ENCODE measurements at places on chromosomes 2 and 18.

DNA sequence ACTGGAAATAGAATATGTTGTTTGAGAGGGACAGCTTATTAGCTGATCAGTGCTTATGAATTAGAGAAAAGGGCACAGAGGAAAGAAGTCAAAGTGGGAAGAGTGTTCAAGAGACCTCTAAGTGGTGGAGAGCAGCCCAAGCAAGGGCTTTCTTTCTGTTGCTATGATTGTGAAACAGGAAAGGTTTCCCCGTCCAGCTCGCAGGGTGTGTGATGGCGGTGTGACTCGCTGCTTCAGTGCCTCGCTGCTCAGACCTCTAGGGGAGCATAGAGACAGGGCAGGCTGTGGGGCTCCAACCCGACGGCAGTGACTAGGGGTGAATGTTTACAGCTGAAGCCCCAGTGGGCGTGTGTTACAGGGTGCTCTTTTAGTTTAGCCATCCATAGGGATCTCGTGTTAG, 166.5 kb upstream of the COPS8 start:
- DNase-seq: no peak

- no peak for DNase-seq
Measured at GRCh38 chr2:101942851-101943250, 48.9 kb upstream of the IL1R2 start.

DNA sequence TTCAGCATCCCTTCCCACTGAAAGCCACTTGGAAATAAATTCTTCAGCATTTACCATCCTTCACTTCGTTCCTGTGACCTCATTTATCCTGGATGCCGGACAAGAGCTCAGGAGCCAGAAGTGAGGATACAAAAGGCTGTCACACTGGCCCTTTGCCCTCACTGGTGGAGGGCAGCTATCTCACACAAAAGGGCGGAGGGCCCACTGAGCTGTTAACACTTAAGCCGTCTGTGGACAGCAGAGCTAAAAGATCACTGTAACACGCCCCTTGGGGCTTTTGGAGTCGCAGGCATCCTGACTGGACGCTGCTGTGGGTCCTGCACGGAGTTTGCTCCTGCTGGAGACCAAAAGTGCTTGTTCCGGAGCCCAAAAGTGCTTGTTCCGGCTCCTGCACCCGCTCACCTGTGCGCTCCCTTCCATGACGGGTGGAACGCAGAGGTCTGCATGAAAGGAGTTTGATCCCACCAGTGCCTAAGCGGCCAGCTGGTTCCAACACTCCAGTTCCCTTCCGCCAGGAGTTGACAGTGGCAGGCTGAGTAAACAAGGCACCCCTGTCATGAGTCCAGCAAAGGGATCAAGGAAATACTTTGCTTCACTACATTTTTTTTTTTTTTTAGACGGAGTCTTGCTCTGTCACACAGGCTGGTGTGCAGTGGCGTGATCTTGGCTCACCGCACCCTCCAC, 572.0 kb upstream of the LINC00305 start:
- no peak for DNase-seq

DNA sequence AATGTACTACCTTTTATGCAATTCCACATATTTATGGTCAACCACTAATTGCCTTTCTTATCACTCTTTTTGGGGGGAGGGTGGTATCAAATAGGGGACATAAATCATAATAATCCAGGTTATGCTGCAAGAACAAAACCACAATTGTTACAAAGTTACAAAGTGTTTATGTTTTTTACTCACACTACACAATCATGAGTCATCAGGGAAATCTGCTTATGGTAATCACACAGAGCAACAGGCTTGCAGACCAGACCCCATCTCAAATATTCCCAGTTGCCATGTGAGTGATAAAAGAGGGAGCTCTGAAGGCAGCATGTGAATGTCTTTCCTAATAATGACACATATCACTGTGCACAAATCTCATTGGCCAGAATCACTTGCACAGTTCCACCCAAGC, 304.7 kb upstream of the TMEFF2 start:
- no peak for DNase-seq

DNA sequence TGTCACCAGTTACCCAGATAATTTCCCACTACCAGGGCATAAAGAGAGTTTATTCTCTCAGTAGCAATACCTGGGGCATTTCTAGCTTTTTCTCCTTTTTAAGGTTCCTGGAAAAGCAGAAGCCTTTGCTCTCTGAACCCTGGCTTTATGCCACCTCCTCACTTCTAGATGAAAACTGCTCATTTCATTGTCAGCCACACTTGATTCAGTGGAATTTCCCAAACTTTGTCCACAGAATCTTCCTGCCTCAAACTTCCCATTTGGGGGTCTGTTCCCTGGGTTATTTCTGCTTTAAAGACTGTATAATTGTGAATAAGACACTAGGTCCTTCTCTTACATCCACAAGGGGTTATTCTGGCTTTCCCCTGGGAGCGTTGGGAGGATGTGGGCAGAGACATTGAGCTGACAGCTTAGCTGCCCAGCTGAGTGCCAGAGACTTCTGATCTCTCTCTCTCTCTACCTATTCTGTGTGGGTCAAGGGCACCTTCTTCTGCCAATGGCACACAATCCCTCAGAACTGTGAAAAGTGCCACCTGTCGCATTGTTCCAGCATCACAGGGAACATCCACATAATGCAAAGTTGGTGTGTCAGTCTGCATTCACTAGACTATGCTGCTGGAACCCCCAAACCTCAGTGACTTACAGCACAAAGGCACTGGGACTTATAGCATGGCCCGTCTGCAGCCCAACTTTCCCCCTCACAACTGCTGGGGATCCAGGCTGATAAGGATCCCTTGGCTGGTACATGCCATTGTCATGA, 19.9 kb upstream of the NRP2 start:
- DNase-seq: no peak

GRCh38 chr2:126674075-126674744, 18.3 kb downstream of the GYPC start:
- no peak for DNase-seq

- no peak for DNase-seq
Measured at GRCh38 chr2:100632037-100632436, 69.2 kb downstream of the PDCL3 start.

DNA sequence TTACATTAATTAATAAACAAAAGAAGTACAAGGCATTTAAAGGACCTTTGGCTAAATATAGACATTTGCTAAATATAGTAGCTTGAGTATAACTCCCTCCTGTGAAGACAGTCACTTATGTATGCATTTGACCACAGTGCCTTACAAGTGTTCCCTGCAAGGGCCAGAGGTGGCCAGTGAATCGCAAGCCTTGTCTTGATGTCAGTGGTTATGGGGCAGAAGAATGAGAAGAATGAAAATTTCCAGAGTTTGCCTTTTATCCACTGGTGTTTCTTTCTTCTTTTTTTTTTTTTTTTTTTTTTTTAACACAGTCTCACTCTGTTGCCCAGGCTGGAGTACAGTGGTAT, 1.8 kb downstream of the LRRFIP1 start:
- DNase-seq: no peak

DNA sequence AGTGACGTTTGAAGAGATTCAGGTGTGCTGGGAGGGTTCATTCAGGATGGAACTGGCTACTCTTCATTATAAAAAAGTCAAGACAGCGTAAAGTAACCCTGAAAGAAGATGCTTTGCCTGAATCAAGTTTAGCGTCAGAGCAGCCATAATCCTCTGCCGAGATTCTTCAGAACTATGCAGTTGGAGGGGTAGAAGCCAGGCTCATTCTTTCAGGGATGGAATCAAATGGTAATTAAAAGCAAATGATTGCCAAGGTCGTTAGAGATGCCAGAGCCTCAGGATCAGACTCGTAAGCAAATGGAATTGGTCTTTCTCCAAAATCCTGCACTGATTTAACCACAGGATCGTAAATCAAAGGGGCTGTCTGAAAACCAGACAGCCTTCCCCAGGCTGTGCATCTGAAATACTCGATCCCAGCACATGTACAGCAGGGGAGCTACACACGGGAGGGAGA, 21.9 kb downstream of the APCDD1 start:
- no peak for DNase-seq

DNA sequence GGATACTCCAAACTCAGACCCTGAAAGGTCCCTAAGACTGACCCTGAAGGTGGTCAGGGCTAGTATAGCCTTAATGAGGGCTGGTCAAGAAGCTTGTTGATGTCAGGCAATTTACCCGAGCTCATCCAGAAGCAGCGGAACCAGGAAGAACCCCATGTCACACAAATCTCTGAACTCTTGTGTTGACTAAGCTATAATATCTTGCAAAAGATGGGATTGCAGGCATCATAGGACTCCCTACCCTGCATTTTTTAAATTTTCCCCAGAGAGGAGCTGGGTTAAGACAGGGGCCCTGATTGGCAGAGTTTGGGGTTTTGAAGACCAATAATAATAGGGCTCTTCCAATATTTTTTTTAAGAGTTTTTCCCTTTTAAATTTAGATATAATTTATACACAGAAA, 2.0 kb upstream of the PLEKHB2 start:
- no peak for DNase-seq

DNA sequence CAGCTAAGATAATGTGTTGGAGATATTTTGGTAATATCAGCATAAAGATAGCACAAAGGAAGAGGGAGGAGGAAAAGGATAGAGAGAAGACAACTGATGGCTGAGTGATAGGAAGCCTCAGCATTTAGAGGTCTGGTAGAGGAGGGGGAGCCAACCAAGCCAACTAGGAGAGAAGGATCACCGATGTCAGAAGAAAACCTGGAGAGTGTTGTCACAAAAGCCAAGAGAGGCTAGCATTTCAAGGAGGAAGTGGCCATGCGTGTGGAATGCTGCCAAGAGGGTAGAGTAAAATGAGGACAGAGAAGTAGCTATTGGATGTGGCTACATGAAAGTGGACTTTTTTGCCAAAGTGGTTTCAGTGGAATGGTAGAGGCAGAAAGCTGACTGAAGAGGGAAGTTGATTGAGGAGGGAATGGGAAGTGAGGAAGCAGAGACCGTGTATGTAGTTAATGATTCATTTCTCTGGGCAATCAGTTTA, 34.3 kb downstream of the LCLAT1 start:
- DNase-seq: no peak

DNA sequence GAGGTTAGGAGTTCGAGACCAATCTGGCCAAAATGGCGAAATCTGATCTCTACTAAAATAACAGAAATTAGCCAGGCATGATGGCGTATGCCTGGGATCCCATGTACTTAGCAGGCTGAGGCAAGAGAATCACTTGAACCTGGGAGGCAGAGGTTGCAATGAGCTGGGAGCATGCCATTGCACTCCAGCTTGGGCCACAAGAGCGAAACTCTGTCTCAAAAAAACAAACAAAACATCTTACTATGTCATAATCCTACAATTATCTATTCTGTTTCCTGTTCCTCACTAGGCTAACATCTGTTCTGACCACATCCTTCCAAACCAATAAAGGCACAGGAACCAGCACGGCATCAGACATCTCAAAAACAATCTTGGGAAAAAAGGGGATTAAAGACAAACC, 361.8 kb upstream of the UBE2E3 start:
- DNase-seq: no peak

DNA sequence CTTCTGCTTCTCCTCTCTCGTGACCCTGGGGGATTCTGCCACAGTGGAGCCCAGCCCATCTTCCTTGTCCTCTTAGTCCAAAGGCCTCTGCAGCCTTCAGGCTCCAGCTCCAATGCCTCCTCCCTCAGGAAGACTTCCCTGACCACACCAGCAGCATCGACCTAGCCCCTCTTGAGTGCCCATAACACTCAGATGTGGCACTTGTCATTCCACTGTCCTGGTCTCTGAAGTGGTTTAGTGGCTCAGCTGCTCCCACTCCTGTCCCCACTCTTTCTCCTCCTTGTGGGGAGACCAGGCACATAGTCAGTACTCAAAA, 97.5 kb downstream of the STPG4 start:
- no peak for DNase-seq

- DNase-seq: no peak
Measured at GRCh38 chr2:192828175-192828574, 633.4 kb upstream of the TMEFF2 start.

DNA sequence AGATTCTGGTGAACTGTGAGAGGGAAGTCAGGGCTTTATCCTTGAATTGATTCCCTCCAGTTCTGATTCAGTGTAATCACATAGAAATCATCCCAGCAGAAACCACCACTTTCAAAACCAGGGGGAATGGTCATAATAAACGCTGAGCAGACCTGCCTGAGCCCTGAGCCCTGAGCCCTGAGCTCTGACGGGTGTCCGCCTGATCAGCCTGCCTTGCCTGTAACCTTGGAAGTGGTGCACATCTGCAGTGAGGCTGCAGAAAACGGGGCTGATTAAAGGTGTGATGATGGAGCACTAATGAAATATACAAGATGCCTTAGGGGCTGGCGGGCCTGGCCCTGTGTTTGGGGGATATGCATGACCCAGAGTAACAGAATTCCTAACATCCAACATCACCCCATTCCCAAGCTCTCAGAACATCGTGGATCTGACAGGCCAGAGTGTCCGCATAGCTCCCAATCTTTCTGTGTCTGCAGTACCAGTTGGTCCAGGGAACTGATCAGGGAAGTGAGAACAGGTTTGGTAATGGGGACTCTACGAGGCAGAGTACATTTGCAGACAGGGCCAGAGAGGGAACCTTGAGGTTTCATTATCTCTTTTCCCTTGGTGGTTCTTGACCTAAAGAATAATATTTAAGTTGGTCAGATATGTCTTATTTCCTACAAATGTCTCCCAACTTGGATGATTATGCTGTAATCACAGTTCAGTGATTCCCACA, 37.8 kb downstream of the KCTD18 start:
- no peak for DNase-seq

DNA sequence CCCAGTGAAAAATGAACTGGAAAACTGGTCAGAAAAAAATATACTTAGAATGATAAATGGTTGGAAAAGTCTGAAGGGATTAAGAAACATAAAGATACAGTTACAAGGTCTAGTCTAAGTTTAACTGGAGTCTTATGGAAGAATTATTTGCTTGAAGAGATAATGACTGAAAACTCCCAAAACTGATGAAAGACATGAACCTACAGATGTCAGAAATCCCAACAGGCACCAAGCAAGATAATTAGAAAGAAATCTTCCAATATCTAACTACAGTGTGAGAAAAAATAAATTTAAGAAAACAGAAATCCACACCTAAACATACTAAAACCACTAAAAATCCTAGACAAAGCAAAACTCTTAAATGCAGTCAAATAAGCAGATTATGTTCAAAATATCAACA, 19.4 kb downstream of the SS18 start:
- DNase-seq: no peak

GRCh38 chr18:28175150-28175929, 1.6 kb downstream of the CDH2 start:
- no peak for DNase-seq

- DNase-seq: no peak
Measured at GRCh38 chr18:27717816-27718215, 459.1 kb downstream of the CDH2 start.

DNA sequence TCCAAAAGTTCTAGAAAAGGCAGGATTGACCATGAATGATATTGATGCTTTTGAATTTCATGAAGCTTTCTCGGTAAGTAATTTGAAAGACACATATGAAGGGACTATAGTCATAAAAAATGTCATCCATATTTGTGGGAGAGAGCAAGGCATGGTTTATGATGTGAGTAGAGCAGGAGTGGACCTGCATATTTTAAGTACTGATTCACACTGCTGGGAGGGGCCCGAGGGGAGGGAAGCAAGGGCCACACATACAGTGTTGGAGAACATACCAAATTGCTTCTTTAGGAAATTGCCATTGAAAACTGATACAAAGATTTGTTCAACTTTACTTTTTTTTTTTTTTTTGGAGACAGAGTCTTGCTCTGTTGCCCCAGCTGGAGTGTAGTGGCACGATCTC, 39.4 kb downstream of the HADHB start:
- DNase-seq: no peak

- DNase-seq: no peak
Measured at GRCh38 chr2:230737300-230737699, 24.7 kb downstream of the CAB39 start.

- DNase-seq: no peak
Measured at GRCh38 chr2:33494877-33495641, 18.6 kb downstream of the RASGRP3 start.

- no peak for DNase-seq
Measured at GRCh38 chr2:130949954-130950353, 113.2 kb downstream of the ARHGEF4 start.
